Amniotic stem cell (primary cell): ENCODE measurements at places on chromosomes 1 and 21.

DNA sequence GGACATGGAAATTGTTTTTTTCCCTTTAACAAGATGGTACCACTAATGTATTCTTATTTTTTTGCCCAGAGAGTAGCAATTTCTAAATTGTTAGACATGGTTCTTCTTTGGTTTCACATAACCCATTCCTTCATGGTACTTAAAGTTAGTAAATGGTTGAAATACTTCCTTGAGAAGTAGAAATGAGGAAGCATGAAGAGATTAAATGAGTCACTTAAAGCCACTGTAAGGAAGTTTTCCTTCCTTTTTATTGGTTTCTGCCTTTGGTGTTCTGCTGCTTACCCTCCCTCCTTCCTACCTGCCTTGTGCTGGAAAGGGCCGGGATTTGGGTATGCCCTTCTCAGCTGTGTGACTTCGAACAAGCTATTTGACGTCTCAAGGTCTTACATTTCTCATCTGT lies 101.0 kb downstream of the KIF26B start:
- no peak for DNase-seq

DNA sequence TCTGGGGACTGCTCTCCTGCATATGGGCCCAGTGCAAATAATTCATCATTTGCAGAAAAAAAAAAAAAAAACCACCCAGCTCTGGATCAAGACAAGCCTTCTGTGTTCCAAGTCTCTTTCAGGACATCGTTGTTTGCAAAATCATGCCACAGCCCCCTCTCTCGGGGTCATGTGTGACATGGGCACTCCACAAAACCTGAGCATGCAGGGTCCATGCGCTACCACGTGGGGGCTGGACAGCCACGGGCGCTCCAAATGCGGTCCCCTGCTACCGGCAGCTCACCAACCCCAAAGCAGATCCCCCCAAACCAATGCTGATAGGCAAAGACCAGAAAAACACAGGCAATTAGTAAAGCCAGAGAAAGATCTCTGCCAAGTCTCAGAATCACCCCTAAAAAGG lies 17.6 kb downstream of the NPHP4 start:
- no peak for DNase-seq

DNA sequence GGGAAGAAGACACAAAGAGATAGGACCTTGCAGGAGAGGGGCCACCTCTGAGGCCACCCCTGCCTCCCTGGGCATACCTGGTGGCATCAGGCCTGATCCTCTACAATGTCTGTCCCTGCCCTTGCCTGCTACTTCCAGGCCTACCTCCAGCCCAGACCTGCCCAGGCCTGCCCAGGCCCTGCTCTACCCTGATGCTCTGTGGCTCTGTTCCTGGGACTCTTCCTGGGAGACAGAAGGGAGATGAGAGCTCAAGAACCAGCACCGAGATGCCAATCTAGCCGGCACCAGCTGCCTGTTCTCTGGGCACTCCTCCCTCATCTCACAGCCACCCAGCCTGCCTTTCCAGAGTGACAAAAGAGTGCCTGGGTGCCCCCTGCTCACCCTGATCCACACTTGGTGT lies 2.7 kb downstream of the CELF3 start:
- DNase-seq: no peak

- no peak for DNase-seq
These were observed 7.3 kb downstream of the SCYL3 start for GRCh38 chr1:169886422-169886821.

DNA sequence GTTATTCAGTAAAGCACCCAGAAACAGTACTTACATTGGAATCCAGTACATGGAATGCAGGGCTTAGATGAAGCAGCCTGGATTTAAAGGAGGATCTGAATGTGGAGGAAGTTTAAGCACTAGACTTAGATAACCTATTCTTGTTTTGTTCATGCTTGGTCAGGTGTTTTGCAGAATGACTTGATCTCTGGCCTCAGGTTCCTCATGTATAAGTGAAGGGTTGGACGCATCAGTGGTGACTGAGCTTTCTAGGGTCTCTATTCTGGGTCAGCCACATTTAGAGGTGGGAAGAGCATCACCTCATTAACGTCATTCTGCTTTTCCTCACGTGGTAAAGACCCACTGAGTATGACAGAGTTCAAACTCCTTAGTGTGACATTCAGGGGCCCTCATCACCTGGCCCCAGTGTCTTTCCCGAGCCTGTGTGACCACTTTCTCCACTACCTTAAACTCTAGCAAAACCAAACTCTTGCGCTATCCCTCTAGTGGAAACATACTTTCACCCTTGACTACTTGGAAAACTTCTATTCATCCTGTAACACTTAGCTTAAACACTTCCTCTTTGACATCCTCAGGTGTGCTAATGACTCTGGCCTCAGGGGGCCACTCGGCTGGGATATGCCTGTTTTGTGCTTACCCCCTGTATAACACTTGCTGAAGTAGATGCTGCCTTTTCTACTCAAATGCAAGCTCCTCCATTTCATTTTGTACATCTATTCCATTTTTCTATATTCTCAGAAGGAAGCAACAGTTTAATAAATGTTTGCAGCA lies 871 bp upstream of the ERICH3 start:
- no peak for DNase-seq

- no peak for DNase-seq
These were observed 661.5 kb downstream of the PLA2G4A start for GRCh38 chr1:187490266-187490665.

DNA sequence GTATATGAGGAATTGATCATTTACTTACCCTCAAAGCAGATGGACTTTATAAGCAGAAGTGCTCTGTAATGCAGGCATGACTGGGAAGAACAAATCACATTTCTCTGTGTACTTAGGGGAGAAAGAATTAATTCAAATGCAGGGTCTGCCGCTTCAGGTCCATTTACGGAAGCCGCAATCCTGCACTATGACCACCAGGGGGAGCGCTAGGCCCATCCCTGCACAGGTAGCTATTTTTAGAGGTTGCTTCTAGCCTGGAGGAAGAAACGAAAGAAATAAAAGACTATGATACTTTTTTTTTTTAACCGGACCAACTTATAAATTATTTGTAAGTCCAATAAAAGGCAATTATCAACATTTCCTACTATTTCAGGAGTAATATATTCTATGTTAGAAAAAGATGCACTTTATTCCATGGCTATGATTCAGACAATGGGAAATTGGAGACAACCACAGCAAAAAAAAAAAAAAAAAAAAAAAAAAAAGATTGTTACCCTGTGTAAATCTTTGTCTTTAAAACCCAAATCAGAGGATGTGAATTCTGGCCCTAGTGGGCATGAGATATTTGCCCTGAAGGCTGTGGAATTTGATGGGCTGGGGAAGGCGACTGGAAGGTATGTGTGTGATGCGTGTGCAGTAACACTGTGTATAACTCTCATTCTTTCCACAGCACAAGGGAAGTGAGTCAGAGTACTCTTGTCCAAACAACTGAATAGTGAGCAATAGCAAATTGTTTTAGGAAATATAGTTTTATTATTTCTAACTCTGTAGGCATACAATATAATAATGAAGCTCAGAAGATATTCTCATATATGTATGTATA lies 12.9 kb upstream of the FYB2 start:
- peak; percentile 88 for DNase-seq

GRCh38 chr1:60152891-60153290 lies 79.3 kb upstream of the C1orf87 start:
- DNase-seq: no peak

GRCh38 chr1:98371764-98372163 lies 289.8 kb upstream of the SNX7 start:
- DNase-seq: no peak

DNA sequence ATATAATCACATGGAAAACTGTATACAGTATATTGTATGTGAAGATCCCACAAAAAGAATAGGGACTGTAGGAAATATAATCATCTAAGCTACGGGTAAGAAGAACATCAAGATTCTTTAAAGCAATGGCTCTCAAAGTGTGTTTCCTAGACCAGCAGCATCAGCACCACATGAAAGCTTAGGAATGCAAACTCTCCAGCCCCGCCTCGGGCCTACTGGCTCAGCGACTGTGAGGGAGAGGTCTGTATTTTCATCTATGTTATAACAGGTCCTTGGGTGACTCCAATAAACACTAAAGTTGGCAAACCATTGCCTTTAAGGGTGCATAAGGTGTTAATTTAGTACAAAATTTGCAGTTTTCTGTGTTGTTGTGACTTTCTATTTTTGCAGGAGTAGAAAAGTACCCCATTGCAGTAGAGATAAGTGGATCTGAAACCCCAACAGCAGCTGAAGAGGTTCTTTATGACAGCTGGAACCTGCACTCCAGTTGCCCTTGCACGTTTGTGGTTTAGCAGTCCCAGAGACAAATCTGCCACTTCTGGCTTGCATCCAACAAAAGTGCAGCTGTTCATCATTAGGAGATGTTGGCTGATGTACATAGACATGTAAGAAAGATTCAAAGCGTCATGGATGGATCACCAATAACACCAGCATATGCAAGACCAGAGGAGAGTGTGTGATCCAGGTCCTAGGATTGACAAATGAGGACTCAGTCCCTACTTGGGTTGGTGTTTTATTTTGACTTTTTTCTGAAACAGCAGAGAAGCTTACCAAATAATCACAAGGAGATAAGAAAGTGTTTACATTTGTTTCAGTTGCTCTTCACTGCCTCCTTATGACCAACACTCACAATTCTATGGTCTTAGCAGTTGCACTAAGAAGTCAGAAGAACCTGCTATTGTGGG lies 15.9 kb upstream of the IFNAR1 start:
- DNase-seq: no peak

GRCh38 chr21:16078382-16078781 lies 348.6 kb downstream of the USP25 start:
- DNase-seq: no peak

- no peak for DNase-seq
These were observed 92.7 kb downstream of the SNX7 start for GRCh38 chr1:98754176-98754575.

- no peak for DNase-seq
These were observed 5.5 kb downstream of the RAB29 start for GRCh38 chr1:205769641-205770365.

DNA sequence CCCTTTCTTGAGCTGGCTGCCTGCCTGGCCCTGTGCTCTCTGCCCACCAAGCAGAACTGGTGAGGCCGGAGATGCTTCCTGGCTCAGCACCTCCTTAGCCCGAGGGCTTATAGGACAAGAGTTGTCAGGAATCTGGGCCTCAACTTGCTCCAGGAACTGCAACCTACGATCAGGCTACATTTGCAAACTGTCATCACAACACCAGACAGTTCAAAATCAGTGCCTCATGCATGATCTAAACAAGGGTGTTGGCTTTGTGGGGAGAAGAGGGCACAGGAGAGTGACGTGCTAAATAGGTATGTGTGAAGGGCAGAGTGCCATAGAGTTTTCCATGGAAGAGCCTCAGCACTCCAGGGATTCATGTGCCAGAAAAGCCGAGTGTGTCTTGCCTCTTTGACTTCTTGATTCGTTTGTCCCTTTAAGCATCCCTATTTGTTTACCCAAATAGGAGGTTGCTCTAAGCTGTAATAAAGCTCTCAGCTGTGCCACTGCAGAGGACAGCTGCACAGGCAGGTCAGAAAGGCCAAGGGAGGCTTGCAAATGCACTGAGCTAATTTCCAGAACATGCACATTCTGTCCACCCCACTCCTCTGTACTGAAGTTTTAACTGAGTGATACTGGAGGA lies 30.2 kb upstream of the NEK2 start:
- no peak for DNase-seq

DNA sequence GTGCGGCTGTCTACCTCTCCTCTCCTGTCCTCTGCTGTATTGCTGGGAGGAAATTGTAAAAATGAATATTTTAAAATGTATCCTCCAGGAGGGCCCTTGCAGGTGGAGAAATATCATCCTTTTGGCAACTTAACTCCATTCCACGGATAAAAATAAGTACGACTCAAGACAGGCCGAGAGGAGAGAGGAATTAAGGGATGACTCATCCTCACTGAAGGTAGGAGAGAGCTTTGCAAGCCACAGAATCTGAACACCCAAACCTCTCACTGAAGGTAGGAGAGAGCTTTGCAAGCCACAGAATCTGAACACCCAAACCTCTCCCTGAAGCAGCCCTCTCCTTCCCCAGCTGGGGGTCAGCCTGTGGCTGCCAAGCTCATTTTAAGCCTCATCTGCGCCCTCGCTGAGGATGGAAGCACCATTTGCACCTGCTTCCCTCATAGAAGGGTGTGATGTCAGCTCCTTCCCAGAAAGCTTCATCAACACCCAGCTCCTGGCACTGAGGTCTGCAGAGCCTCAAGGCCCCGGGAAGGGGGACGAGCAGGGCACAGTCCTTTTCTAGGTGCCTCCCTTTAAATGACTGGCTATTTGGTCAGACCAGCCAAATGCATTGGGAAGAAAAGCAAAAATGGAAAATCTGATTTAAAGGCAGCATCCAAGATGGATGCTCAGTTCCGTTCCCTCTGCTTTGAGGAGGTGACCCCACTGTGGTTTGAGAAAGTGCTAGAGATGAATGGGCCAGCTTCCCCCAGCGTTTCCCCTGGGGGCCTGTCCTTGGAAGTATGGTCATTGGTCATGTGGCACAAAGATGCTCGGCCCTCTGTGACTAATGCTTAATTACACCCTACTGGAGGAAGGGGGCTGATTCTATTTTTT lies 12.9 kb upstream of the SELENON start:
- DNase-seq: no peak

DNA sequence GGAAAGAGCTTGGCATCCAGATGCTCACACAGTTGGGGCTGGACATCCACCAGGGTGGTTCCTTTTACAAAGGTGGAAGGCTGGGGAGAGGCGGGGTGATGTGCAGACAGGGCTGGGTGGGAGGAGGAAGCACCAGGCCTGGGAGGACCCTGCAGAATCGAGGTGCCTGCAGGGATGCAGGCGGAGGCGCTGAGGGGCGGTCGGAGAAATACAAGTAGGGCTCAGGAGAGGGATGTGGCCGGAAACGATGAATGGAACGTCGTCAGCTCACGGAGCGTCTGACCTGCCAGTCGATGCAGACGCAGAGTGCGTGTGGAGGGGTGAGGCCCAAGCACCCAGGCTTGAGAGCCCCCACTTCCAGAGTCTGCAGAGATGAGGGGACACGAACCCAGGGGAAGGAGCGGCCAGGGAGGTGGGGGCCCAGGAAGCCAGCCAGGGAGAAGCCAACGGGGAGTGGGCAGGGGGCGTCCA lies 63.4 kb downstream of the TRIM11 start:
- DNase-seq: no peak

- DNase-seq: no peak
These were observed 13.6 kb upstream of the C1QTNF12 start for GRCh38 chr1:1259951-1260600.

GRCh38 chr1:218584418-218585155 lies 239.5 kb downstream of the TGFB2 start:
- DNase-seq: no peak

GRCh38 chr1:207342332-207342731 lies 20.9 kb downstream of the CD55 start:
- DNase-seq: no peak

DNA sequence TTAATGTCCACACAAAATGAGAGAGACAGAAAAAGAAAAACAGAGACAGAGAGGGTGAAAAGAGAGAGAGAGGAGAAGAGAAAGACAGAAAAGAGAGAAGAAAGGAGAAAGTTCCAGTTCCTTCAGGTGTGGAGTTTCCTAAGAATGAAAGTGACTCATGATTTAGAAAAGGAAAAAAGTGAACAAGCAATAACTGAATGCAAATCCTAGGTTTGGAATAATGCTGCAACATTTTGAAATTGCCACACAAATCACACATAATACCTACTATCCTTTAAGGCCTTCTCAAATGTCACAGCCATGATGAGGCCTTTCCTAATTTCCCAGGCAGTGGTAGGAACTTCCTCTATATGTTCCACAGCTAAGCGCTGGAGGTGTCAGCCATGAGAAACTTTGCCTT lies 31.5 kb upstream of the XPR1 start:
- no peak for DNase-seq
